Stimulated activated CD4-positive, alpha-beta T cell treated with anti-CD3 and anti-CD28 coated beads, Interleukin-2, amount 100 ng/mL, for 48 hours (primary cell): ENCODE measurements at places on chromosomes 12 and 14.
A peak's percentile ranks its signal among the peaks of the same experiment; 100 is the strongest.

GRCh38 chr12:31618228-31619025, 27.5 kb upstream of the DENND5B start:
- DNase-seq: no peak

DNA sequence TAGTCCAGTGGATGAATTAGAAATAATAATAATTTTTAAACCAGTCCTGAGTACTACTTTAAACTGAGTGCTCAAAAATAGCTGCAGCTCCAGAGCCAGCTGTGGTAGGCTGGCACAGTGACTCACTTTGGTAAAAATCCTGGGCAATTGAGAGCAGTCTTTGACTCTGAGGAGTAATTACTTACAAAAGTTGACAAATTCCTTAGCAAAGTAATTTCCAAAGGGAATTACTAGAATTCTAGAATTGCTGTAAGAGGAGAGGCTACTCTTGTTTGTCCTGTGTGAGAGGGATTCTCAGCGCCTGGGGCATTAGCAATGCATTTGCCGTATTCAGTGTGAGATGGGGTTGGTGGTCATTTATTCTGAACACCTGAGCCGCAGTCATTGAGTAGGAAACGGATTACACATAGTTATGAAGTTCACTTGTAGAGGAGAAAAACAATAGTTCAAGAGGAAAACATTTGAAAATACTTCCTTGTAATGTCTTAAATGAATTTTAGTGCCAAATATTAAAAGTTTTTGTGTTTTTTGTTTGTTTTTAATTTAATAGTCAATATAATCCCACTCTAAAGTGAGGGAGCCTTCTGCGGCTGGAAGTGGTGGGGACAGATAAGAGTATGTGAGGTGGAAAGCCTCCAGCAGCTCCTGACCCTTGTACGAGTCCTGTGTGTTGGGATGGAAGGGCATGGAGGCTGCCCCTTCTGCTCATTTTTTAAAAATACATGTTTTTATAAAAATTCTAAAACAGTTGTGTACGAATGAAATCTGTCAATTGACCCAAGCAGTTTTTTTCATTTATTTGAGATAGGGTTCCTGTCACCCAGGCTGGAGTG, 41.9 kb downstream of the EID3 start:
- no peak for DNase-seq

DNA sequence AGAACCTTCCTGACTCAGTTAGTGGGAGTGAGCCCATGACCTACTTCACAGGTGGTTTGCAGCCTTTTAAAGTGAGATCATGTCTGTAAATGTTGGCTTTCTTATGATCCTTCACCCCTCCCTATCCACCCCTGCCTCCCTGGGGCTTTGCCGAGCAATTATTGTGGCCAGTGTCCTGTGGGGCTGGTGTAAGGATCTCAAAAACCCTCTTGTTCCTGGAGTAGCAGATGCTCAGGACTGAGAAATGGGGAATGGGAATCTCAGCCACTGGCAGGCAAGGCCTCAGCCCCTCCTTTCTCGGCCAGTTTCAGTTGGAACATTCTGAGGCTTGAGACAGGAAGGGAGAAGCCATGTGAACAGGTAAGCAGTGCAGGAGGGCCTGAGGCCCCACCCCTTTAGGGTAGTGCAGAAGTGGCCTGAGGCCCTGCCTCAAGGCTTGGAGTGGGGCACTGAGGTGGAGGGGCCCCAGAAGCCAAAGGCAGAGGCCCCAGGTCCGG, 53.8 kb downstream of the PLEKHG3 start:
- no peak for DNase-seq

DNA sequence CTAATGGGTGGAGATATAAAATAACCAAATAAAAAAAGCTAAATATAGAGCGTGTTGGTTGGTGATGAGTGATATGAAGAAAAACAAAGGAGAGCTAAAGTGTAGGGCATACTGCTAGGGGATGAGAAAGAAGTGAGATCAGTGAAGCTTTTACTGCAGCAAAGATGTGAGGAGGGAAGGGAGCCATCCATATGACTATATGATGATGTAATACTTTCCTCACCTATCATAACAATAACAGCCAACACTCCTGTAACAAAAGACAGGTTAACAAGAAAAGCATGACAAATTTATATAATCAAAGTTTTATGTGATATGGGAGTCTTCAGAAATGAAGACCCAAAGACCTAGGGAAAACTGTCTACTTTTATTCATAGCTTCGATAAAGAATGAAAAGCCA, 57.4 kb upstream of the LRFN5 start:
- DNase-seq: no peak

DNA sequence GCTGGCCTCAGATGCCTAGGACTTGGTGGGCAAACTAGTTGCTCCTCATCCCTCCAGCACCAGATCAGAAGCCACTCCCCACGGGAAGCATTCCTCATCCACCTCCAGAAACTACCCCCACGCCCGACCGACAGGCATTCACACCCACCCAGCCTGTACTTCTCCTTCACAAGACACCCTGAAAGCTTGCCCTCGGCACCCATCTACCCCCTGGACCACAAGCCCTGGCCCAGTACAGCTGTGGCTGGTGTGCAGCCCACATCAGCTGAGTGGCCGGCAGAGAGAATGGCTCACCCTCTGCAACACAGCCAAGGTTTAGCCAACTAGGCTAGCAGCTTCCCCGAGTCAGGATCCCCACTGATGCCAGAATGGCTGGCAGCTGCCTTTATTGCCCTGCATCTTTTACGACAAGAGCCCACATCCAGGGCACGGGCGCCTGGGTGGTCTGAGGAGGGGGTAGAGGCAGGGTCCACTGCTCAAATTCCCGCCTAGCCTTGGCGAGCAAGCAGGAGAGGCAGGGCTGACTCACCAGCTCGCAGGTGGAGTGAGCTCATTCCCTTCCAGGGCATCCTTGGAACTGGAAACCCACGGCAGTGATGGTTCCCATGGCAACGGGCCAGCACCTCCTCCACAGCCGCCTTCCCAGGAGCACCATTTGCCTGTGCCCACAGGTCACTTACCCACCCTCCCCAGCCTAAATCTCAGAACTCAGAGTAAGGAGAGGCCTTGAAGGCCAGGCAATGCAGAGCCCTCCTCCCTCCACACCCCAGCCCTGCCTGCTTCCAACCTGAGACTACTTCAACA, 17.1 kb downstream of the ACTN1 start:
- DNase-seq: no peak

DNA sequence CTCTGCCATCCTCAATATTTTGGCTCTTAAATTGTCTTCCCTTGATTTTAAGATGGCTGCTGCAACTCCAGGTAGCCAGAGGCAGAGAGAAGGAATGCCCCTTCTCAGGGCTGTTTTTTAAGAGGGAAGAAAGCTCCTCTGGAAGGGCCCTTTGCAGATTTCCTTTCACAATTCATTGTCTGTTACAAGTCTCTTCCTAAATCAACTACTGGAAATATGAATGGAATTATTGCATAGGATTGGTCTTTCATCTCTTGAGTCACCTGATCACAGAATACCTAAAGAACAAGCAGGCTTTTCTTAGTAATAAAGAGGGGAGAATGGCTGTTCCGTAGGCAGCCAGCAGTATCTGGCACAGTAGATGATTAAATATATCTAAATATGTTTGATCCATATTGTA, 118.5 kb downstream of the ANO6 start:
- no peak for DNase-seq

DNA sequence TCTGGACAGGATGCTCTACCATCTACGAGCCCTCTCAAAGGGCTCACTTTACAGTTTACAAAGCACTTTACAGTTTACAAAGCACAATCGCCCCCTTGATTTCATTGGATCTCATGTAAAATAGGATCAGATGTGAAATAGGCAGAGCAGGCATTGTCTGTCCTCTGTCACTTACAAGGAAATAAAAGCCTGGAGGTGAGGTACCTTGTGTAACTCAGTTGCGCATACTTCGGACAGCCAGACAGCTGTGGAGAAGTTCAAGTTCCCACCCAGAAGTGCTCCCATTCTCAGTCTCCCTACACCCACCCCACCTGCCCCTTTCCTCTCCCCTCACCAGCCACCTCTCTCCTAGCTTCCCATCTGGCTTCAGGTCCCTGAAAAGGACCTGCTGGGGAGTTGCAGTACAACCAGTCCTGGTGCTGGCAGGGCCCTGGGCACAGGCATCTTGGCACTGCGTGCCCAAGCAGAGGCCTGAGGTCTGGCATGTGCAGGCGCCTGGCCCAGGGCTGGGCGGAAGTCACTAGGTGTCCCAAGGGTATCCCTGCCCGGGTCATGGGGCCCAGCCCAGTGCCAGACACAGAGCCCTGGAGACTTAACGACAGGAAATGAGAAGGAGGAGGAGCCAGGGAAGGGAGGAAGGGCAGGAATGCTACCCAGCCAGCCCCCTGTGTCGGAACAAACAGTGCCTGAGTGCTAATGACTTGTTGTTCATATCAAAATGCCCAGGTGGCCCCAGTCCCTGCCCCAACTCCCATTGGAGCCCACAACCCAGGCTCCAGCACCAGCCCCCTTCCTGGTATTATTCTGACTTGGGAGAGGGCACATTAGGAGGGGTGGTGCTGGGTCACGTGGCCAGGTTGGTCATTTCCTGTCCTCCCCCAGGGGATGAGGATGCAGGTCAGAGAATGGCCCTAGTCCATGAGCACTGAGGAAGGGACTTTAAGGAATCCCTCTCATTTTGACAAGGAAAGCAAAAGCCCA, 5.4 kb downstream of the RAPGEF3 start:
- DNase-seq: no peak

DNA sequence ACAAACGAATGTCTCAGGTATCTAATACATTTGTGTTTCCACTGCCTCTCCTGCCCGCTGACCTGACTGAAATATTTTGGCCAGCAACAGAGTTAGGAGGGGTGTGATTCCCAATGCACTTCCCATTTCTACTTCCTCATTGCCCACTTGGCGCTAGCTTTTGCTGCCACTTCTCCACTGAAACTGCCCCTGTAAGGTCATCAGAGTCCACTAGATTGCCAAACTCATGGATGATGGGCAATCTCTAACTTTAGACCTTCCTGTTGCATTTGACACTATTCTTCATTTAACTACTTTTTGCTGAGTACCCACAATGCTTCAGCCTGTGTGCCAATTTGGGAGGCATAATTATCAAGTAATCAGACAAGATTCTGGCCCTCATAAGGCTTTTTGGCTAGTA, 40.8 kb downstream of the GPR65 start:
- DNase-seq: no peak

GRCh38 chr14:93993382-93993781, 3.7 kb upstream of the CCDC197 start:
- DNase-seq: no peak

GRCh38 chr14:103517721-103518421, 4.8 kb downstream of the CKB start:
- no peak for DNase-seq

DNA sequence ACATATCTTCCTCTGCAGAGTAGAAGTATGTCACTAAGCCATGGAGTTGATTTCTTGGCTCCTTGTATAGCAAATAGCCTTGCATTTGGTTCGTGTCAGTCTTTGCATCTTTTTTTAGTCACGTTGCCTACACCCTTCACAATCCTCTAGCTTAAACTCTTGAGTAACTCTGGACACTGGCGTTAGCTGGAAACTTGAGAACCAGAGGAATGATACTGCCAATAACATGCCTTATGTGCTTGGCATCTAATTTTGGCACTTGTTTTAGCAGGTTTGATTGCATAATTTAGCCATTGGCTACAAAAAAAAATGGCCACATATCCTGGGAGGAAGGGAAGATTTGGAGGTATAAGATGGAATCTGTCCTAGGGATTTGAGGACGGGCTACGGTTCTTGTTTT, 136.2 kb downstream of the ETV6 start:
- no peak for DNase-seq

GRCh38 chr14:64196056-64196455, 98.1 kb downstream of the ESR2 start:
- DNase-seq: no peak

DNA sequence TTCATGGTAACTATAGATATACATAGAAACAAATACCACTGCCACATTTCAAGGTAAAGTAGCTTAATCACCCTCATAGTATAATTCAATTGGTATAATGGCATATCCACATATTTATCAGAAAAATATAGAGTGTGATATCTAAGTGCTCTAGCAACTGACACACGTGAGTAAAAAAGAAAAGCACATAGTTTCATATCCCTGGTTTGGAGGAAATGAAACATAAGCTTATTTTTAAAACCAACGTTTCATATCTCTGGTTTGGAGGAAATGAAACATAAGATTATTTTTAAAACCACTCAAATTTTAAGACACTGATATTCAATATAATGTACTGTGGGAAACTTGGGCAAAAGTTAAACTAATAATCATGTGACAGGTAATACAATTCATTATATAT, 2.1 kb downstream of the OR6C70 start:
- DNase-seq: no peak

DNA sequence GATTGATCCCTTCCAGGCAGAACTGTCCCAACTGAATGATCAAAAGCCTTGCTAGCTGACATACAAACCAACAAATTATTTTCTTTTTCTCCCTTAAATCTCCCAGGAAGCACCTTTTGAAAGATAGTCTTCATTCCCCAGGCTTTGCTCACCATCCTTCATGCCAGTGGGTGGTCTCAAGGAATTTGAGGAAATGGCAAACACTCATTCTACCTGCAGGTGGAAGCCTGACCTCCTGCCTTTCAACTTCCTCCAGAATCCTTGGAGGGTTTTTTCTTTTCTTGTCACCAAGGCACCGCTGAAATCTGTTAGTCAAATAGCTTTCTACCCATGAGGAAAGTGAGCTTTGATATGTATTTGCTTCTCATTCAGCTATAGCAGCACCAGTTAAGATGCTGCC, 128.5 kb downstream of the WIF1 start:
- DNase-seq: no peak

GRCh38 chr14:35687335-35687939, 121.7 kb downstream of the RALGAPA1 start:
- peak; percentile 15 for DNase-seq

DNA sequence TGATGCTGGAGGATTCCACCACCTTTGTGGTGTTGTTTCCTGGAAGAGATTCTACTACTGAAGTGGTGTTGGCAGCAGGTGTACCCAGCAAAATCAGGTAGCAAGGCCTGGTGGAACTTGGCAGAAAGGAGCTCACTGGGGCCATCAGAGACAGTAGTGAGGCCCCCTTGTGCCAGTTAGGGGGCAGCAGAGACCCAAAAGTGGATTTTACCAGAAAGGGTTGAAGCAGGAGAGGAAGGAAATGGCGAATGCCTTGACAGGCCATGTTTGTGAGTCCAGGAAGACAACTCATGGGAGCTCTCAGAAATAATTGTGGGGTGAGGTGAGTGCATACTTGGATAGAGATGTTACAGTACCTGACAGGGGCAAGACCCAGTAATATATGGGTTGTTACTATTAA, 137.7 kb upstream of the FGD4 start:
- no peak for DNase-seq
